Breast epithelium (tissue), 4 donors: ENCODE measurements at places on chromosomes 3 and 15. TPM values are rescaled to one million over a fixed set of nuclear protein-coding genes. Genes with fewer than 3 reads are reported as not detected.

DNA sequence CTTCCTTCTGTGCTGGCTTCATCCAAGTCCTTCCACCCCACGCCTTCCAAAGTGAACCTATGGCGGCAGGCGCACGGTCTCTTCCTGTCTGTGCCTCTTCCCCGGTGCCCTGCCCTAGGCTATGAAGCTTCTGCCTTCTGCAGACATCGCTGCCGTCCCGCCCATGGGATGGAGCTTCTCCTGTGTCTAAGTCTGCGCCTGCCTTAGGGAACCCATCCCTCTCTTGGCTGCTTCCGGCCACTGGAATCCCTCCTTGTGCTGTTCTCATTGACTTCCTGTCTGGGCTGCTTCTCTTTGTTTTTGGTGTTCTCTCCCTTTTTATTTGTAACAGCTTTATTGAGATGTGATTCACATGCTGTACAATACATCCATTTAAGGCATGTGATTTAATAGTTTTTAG, 17.2 kb downstream of the CHCHD6 start:
- no peaks in the 10 kb centered on the region for H3K4me1 ChIP-seq
- no peaks in the 10 kb centered on the region for H3K36me3 ChIP-seq
- peak overlapping the region; percentile 20 for H3K4me3 ChIP-seq
- no peak for DNase-seq
- no peaks in the 10 kb centered on the region for H3K27me3 ChIP-seq

DNA sequence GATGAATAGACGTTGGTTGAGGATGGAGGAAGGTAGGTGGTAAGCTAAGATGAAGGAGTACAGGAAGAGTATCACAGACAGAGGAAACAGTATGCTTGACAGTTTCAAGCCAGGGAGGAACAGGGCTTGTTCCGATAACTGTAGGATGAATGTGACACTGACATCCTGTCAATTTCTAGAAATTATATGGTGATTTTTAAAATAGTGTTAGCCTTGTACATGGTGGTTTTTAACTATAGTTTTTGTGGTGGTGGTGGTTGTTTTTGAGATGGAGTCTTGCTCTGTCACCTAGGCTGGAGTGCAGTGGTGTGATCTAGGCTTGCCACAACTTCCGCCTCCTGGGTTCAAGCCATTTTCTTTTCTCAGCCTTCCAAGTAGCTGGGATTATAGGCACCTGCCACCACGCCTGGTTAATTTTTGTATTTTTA, 92.8 kb downstream of the FNDC3B start:
- no peaks in the 10 kb centered on the region for H3K27me3 ChIP-seq
- no peaks in the 10 kb centered on the region for H3K36me3 ChIP-seq
- H3K4me3 ChIP-seq, result no peak overlapping the region
- DNase-seq, result no peak
- H3K27ac ChIP-seq, result peak overlapping the region; percentile 58
- peaks cover 19% of the 10 kb centered on the region for H3K4me1 ChIP-seq

Gene CD96
- 1.4 TPM for total RNA-seq

- DNase-seq, result no peak
- no peaks in the 10 kb centered on the region for H3K36me3 ChIP-seq
- no peaks in the 10 kb centered on the region for H3K4me1 ChIP-seq
- no peak overlapping the region for H3K27ac ChIP-seq
- H3K4me3 ChIP-seq, result no peak overlapping the region
- no peaks in the 10 kb centered on the region for H3K27me3 ChIP-seq
Measured at GRCh38 chr15:58793862-58794261, 22.8 kb downstream of the MINDY2 start.

DNA sequence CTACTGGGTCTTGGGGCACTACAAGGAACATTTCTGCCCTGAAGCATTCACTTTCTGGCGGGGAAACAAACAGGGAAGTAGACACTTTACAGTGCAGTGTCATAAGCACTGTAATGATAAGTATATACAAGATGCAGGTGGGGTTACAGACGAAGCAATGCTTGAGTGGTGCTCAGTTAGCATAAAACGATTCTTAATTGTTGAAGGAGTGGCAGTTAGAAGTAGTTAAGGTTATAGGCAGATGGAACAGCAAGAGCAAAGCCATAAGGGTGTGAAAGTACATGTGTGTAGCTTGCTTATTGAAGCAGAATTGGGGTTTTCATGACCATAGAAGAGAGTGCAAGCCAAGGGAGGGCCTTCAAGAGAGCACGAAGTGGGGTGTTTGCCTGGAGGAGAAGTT, 46.2 kb downstream of the SLC25A26 start:
- no peak for DNase-seq
- H3K27ac ChIP-seq, result no peak overlapping the region
- no peaks in the 10 kb centered on the region for H3K4me1 ChIP-seq
- H3K4me3 ChIP-seq, result no peak overlapping the region
- no peaks in the 10 kb centered on the region for H3K27me3 ChIP-seq

Gene TRIM42
- total RNA-seq, result not detected

Gene AGBL1
- total RNA-seq, result not detected

Gene DNASE1L3
- 5.6 TPM for total RNA-seq

DNA sequence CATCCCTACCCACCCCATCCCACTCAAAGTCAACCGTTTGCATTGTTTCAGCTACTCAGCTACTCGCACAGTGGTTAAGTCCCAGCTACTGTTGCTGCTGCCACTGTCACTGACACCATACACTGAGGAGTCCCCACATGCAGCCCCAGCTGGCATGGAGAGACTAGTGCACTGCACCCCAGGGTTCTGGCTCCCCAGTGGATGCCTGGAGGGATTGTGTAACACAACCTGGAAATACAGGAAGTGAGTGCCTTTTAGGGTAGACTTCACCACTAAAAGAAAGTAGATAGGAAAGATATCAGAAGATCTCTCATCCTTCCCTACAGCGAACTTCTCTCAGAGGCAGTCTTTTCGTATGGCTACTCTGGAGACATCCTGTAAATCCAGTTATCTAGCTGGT, 169.2 kb upstream of the STRIT1 start:
- H3K36me3 ChIP-seq, result no peaks in the 10 kb centered on the region
- no peaks in the 10 kb centered on the region for H3K4me1 ChIP-seq
- no peaks in the 10 kb centered on the region for H3K27me3 ChIP-seq
- no peak for DNase-seq
